ENCODE measurements at places on chromosomes 5 and 9. TPM values are rescaled to one million over a fixed set of nuclear protein-coding genes. Genes with fewer than 3 reads are reported as not detected.

Gene ZNF300
- 1.1 TPM for total RNA-seq

DNA sequence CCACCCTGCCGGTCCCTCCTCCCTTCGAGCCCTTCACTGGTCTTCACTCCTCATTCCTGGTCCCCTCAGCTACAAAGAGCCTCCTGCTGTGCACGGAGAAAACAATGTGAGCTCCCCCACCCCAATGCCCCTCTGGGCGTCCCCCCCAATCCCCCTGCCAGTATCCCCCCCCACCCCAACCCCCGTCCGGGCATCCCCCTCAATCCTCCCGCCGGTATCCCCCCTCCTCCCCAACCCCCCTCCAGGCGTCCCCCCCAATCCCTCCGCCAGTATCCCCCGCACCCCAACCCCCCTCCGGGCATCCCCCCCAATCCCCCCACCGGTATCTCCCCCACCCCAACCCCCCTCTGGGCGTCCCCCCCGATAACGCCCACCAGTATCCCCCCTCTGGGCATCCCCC, 42.8 kb downstream of the EXD3 start:
- H3K4me3 ChIP-seq = no peak overlapping the region
- H3K27me3 ChIP-seq = no peaks in the 10 kb centered on the region
- H3K4me1 ChIP-seq = no peaks in the 10 kb centered on the region

DNA sequence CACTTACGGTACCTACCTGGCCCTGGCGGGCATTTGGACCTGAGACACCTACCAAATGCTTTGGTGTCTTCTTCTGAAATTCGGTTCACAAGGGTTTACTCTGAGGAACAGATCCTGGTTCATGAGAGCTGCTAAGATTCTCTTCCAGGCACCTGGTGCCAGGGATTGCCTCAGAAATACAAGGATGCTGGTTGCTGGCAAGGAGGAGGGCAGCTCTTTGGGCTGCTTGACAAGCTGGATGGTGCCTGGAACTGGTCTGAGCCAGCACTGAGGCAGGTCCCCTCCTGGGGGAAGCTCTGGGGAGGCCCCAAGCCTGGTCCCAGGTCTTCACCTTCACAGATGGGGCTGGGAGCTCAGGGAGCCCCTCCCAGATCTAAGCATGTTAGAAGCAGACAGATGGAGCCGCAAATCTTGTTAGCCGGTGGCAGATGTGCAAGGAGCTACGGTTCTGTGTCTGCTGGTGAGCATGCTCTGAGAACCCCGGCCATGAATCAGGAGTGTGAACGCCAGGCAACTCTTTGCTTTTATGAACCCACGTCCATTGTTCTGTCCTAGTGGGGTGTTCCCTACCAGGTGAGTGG, 16.3 kb downstream of the FABP6 start:
- no peaks in the 10 kb centered on the region for H3K36me3 ChIP-seq
- no peak overlapping the region for H3K27ac ChIP-seq
- no peak for DNase-seq
- H3K27me3 ChIP-seq = no peaks in the 10 kb centered on the region

Gene AIF1L
- 1.4 TPM for total RNA-seq
